CD8-positive, alpha-beta memory T cell (primary cell): ENCODE measurements at places on chromosomes 6 and 20.

GRCh38 chr6:87049779-87050178 lies 45.1 kb downstream of the CGA start:
- no peak for DNase-seq

- no peak for DNase-seq
These were observed 56.4 kb downstream of the RIOK1 start for GRCh38 chr6:7445885-7446461.

DNA sequence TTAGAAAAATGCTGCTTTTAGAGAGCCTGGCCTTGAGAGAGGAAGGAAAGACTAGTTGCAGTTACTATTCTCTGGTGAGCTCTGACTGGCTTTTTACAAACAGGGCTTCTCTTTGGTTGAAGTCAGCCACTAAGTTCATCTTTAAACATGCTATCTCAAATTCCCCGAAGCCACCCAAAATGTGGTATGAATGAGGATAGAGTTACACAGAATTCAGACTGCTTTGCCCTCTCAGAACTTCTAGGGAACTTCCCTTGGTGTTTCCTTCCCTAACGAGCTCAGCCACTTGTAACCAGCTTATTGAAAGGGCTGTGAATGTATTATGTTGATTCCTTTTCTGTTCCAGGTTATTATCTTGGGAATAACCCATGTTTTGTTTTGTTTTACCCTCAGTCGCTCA lies 73.5 kb downstream of the EFHC1 start:
- DNase-seq, result no peak

GRCh38 chr6:139373928-139374356 lies 506 bp downstream of the CITED2 start:
- DNase-seq, result no peak
